ENCODE measurements at places on chromosomes 7 and 10.

DNA sequence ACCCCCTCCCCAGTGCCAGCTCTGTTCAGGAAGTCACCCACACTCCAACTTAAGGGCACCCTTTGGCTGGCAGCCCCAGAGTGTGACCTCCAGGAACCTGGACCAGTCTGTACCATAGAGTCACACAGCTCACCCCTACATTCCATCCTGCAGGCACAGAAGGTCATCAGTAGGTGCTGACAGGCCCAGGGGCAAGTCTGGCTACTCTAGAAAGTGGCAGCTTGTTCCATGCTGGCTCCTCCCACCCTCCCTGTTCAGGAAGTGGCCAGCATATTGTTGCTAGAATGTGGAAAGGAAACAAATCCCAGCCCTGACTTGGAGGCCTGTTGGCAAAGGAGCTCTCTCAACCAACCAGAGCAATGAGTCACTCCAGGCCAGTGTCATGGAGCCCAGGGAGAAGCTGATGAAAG lies 3.2 kb upstream of the NCOA4 start:
- DNase-seq = no peak

GRCh38 chr7:71517940-71518699 lies 386.2 kb downstream of the GALNT17 start:
- DNase-seq = no peak

GRCh38 chr7:92295391-92295790 lies 49.6 kb downstream of the ANKIB1 start:
- no peak for DNase-seq

DNA sequence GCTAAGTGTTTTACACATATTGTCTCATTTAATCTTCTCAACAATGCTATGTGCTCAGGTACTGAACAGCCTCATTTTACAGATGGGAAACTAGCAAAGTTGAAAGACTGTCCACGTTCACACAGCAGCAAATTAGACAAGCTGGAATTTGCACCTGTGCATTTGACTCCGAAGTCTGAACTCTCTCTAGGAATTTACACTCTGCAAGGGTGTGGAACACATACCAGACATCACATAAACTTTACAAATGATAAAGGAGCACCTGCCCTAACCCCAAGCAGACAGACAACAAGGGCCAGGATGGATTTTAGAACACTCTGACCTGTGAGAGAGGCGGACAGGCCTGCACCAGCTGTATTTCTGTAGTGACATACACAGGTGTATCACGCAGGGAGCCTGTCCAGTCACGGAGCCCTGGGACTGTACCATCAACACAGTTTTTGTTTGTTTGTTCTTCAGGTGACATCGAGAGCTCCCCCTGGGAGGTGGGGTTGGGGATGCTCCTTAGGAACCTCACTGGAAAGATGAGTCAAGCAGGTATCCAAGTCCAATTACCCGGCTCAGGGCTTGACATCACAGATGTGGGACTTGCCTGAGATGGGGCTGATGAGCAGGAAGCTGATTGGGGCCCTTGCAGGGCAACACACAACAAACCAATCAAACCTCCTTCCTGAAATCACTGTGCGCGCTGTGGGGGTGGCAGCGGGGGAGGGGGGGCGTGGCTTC lies 31.0 kb downstream of the MKI67 start:
- DNase-seq = no peak

- no peak for DNase-seq
Observed at GRCh38 chr7:151552352-151553028, 32.8 kb upstream of the RHEB start.

DNA sequence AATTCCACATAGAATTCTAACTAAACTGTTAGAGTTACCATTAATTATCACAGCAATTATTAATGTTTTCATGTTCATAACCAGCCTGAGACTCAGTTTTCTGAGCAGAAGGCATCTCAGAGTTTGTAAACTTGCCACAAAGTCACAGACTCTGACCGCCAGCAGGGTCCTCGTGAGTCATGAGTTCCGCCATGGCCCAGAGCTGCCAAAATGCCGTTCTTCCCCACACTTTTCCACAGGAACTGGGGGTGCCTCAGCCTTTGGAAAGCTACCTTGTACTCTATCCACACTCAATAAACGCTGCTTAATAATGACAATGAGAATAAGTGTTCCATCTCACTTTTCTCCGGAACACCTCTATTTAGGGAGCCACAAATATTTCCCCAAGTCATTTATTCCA lies 22.1 kb upstream of the INHBA start:
- no peak for DNase-seq

DNA sequence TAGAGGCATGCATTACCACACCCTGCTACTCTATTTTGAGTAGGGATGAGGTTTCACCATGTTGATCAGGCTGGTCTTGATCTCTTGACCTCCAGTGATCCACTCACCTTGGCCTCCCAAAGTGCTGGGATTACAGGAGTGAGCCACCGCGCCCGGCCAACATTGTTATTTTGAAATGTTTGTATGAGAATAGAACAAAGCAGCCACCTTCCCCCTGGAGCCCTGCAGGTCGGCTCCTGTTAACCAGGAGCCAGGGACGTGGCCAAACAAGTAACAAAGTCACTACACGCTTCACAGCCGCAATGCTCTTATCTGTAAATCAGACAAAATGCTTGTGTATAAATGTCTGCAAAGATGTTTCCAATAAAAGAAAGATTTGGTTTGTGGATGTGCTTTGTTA lies 295.4 kb downstream of the CNTNAP2 start:
- DNase-seq = no peak

DNA sequence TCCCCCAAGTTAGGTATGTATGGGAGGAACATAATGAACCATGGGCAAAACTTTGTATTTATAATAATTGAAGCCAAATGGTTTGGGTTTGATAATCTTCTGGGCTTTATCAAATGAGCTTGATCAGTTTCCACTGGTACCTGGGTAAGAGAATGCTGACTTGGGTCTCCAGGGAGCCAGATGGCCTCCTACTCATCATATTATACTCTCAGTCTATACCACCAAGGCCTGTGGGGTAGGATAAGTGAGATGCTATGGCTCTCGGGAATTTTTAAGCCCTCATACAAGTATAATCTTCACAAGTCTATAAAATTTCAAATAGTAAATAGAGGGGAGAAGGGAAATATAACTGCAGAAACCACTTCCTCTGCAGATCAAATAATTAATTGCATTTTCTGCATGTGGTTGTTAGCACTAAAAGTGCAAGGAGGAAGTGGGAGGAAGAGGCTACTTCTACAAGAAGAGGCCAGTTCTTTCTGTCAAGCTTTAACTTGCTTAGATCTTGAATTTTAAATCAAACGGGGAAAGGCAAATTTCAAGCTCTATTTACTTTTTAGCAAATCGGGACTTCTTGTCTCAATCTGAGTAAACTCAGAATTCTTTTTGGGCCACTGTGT lies 349.0 kb downstream of the SORCS1 start:
- DNase-seq = no peak

- no peak for DNase-seq
Observed at GRCh38 chr7:98866765-98867164, 3.0 kb downstream of the TMEM130 start.

DNA sequence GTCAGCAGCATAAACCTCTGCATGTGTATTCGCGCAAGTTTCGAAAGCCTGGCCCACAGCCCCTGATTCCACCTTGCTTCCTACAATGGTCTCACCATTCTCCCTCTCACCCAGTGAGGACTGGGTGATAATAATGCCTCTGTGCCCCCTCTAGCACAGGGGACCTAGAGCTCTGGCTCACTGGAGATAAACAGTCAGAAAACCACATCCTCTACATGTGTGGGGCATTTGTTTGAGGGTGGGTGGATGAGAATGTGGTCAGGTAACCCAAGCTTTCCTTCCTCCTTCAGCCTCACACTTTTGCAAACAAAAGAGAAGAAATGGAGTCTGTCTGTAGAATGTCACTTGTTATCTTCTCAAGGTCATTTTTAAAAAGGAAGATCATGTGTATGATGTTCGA lies 373.5 kb downstream of the KCNMA1 start:
- no peak for DNase-seq

GRCh38 chr7:1503390-1503789 lies 799 bp downstream of the INTS1 start:
- peak; percentile 30 for DNase-seq

GRCh38 chr7:96080027-96080426 lies 241.9 kb downstream of the SLC25A13 start:
- DNase-seq = no peak

GRCh38 chr10:34677591-34677990 lies 137.5 kb downstream of the PARD3 start:
- DNase-seq = no peak

- DNase-seq = no peak
Observed at GRCh38 chr10:82149674-82150073, 274.7 kb downstream of the NRG3 start.

DNA sequence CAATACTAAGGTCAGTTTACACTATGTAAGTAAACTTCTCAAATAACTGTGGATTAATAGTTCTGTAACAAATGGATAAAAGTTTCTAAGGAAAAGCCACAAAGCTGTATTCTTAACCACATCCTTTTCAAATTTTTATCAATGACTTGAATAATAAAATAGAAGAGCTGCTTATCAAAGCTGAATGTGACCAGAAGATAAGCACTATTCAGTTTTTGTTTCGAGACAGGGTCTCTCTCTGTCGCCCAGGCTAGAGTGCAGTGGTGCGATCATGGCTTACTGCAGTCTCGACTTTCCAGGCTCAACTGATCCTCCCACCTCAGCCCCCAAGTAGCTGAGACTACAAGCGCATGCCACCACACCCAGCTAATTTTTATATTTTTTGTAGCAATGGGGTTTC lies 17.0 kb downstream of the UPF2 start:
- no peak for DNase-seq

GRCh38 chr7:16524332-16524731 lies 2.3 kb upstream of the LRRC72 start:
- DNase-seq = no peak

DNA sequence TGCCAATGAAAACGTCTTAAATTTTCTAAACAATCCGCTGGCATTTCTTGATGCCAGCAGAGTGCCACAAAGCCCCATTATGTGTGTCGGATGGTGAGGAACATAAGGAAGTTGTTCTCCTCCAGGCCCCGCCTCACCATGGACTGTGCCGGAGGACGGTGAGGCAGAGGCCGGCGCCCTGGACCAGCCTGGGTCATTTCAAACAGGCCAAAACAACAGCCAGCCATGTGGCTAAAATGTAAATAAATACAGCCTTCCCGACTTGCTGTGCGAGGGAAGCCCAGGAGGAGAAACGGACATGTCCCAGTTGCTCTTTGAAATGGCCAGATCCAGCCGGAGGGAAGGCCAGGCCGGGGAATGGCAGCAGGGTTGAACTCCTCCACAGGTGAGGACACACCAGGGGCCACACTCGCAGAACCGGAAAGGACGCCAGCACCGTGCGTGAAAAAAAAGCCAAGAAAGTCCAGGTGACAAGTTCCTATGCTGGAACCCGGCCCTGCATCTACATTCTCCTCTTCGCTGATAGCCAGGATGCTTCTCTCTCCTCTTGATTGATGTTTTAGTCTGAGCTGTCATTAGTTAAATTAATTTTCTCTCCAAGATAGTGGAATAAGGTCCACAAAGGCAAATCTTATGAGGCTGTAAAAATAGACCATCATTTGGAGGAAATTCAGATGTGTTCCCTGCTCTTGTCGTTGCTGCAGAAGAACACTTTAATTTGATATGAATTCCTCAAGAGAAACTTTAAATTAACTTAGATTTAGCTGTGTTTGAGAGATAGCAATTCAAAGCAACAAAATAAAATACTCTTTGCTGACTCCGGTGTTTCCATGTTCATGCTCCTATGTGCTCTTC lies 64.6 kb downstream of the EBF3 start:
- DNase-seq = no peak

DNA sequence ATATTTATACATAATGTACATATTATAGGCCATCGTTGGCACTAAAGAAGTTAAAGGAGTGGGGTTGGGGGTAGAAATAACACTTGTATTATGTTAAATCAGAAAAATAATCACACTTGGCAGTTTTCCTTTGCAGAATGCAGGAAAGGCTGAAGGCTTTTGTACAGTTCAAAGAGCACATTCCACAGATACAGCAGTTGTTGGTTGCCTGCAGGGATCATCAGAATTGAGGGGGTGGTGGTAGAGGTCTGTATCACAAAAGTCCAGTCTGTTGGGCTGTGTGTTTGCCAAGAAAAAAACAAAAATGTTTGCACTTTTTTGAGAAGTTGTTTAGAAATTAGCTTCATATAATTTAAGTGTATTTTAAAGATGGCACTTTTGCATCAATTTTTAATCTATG lies 231.8 kb upstream of the FOXP2 start:
- DNase-seq = no peak

GRCh38 chr7:44637788-44638594 lies 31.6 kb downstream of the OGDH start:
- no peak for DNase-seq

- no peak for DNase-seq
Observed at GRCh38 chr10:44993226-44993921, 7.3 kb upstream of the ZNF22 start.

GRCh38 chr10:20004087-20004523 lies 187.9 kb downstream of the PLXDC2 start:
- DNase-seq = no peak

GRCh38 chr7:87475359-87476178 lies at the start of gene ABCB4:
Gene ABCB4, minus strand, starts transcription at chr7:87475680. Its CDS starts 215 bp downstream, at chr7:87475465.
- DNase-seq = peak; percentile 35

GRCh38 chr7:1779445-1779844 lies 109.4 kb downstream of the ELFN1 start:
- DNase-seq = no peak

DNA sequence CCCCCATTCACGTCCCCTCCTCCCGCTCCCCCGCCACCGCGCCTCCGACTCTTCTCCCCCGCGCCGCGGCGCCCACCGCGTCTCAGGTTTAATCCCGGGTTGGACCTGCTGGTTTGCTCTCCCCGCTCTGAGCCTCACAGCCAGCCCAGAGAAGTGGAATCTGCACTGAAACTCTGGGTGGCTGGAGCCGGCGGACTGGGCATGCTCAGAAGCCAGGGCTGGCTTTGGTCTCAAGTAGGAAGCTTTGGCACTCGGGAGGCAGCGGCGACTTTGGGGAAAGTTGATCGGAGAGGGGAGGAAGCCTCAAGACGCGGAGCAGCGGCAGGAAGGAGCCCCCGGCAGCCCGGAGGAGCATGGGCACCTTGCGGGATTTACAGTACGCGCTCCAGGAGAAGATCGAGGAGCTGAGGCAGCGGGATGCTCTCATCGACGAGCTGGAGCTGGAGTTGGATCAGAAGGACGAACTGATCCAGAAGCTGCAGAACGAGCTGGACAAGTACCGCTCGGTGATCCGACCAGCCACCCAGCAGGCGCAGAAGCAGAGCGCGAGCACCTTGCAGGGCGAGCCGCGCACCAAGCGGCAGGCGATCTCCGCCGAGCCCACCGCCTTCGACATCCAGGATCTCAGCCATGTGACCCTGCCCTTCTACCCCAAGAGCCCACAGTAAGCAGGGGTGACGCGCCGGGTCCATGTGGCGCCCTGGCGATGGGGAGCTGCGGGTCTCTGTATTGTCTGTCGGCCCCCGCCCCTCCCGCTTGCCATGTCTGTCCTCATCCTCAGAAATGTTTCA lies at the start of gene PRKG1:
Gene PRKG1, plus strand, starts transcription at position 250 of the 791 bp plus-strand sequence.
- peak; percentile 73 for DNase-seq

DNA sequence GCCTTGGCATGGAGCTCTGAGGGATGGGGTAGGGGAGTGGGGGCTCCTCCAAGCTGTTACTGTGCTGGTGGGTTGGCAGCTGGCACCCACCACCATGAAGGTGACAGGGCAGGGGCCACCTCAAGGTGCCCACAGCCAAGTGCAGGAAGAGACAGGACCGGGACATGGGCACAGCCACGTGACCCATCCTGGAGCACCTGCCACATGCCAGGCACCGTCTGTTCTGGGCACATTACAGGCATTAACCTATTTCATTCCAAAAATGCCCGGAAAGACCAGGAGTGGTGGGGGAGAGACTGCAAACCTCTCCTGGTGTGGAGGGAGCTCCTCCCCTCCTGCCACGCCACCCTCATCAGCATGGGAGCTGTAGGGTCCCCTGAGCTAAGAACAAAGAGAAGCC lies 56.7 kb downstream of the CAMK2B start:
- DNase-seq = no peak

All from HEK293T (cell line).